ENCODE measurements at places on chromosomes 1 and 21. TPM values are rescaled to one million over a fixed set of nuclear protein-coding genes. Genes with fewer than 3 reads are reported as not detected.

DNA sequence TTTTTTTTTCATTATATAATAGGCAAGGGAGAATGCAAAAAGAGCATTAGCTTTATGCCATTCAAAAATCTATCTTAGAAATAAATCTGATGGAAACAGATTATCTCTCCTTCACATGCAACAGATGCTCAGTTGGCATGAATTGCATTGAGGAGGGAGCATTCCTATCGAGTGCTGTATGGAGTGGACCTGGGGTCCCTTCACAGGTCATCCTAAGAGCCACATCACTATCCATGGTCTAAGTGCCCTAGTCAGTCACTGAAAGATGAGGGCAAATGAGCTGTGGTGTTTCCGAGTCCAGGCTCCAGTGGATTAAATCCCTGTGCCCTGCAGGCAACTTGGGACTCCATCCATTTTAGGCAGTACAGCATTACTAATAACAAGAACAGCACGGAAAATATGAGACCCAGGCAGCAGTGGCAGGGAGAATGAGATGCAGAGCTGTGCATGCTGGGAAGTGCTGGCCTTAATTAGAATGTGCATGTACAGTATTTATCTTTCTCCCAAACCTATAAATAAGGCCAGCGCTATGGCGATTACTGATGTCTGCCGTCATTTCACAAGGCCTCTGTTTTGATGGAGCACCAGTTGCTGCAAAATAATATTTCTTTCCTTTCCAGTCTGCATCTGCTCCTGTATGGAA, 512.3 kb upstream of the PLXNA2 start:
- DNase-seq: no peak

DNA sequence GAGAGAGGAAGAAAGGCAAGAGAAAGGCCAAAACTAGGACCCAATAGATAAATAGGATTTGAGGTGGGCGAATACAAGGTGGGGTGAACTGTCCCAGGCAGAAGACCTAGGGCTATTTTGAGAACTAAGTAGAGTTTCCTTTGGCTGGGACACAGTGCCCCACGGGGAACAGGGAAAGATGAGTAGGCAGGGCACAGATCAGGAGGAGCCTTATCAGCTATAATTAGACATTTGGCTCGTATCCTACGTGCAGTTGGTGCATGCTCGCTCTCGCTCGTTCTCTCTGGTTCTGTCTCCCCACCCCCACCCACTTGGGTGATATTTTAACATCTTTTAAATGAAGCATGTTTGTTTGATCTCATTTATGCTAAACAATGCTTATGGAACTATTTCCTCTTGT, 235.0 kb upstream of the JUN start:
- no peak for DNase-seq

- no peak for DNase-seq
Observed at GRCh38 chr21:31235671-31236450, 108.2 kb downstream of the TIAM1 start.

DNA sequence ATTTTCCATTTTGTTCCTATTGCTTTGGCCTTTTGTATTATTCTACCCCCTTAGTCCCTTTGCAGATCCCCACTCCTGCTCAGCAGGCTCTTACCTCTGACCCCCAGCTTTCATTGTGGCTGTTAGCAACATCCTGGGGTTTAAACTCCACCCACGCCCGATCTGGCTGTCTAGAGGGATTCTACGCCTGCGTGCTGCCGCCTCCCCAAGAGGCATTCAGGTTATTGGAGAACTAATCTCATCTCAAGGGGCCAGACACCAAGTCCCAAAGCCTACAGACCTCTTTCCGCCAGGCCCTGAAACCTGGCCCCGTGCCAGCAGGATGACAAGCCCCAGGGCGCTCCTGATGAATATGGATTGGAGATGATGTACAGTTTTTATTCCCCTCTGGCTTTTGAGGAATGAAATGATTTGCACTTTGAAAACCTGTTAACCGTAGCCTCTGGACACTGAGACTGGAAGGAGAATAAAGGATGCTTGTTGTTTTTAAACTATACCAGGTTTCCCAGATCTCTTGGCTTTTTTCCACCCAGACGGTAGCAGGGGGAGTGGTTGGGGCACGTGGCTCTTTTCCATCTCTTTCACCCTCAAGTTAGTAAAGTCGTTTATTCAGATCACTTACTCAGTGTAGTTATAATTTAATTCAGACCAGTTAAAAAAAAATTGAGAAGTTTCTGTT, 14.5 kb upstream of the IKBKE start:
- DNase-seq: no peak

GRCh38 chr1:26401891-26402290, 8.7 kb upstream of the LIN28A start:
- DNase-seq: no peak

- no peak for DNase-seq
Observed at GRCh38 chr1:11080931-11081330, 18.7 kb downstream of the EXOSC10 start.

GRCh38 chr1:224747578-224747977, 131.5 kb downstream of the CNIH3 start:
- DNase-seq: no peak

GRCh38 chr1:100452641-100453040, 85.3 kb upstream of the GPR88 start:
- no peak for DNase-seq

GRCh38 chr1:212586206-212587015, 22.1 kb upstream of the ATF3 start:
- DNase-seq: no peak

GRCh38 chr1:43847290-43847689, 86.3 kb upstream of the ARTN start:
- no peak for DNase-seq

DNA sequence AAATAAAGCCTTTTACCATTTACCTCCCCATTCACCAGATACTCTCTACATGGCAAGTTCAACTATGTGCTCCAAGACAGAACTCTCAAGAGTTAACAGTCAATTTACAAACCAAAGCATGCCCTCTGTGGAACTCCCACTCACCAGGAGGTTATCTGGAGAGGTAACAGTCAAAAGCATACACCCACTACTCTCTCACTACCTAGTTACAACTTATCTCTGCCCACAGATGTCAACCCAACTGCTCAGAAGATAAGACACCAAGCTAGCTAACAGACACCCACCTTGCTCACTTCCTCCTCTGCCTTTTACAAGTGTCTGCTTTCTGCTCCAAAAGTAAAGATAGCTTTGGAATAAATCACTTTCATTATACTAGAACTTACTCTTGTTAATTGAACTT, 131.0 kb downstream of the TRIM33 start:
- no peak for DNase-seq

DNA sequence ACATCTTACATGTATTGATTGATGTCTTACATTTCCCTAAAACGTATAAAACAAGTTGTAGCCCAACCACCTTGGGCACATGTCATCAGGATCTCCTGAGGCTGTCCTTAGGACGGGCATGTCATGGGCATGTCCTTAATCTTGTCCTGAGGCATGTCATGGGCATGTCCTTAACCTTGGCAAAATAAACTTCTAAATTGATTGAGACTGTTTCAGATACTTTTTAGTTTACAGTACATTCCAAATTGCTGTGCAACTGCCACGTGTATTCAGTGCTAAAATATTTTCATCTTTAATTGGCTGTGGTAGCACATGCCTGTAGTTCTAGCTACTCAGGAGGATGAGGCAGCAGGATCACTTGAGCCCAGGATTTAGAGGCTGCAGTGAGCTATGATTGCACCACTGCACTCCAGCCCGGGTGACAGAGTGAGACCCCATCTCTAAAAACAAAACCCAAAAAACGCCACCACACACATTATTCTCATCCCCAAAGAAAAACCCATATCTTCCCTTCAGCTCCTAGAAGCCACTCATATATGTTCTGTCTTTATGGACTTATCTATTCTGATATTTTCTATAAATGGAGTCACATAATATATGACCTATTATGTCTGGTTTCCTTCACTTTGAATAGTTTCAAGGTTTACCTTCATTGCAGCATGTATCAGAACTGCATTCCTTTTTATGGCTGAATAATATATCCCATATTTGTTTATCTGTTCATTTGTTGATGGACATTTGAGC, 96.0 kb upstream of the BTG3 start:
- DNase-seq: no peak

DNA sequence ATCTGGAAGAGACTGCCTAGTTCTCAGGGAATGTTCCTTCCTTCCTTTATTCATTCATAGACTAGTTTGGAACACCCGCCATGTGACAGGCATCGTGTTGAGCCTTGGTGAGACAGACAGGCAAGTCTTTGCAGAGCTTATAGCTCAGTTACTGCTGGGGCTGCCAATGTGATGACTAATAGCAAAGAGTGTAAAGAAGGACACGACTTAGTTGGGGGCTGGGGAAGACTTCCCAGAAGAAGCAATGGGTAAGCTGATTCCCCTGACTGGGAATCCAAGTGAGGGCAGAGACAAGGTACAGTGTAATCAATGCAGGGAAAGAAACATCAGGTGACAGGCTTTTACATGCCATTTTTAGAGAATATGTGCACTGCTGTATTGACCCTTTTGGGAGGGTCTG, 51.2 kb downstream of the TENT5C start:
- no peak for DNase-seq

DNA sequence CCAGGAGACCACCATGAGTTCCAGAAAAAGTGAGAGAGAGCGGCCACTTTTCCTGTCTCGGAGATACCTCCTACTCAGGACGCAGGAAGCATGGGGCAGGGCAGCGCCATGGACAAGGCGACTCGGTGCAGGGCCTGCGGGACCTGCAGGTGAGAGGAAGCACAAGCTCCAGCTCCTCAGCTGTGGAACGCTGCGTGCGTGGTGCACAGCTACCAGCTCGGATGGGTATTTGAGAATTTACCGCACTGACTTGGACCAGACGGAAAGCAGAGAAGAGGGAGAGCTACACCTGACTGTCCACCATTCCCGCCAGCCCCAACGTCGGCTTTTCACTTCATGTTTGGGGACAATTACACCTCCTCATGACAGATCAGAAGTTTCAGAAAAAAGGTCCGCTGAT, 8.2 kb upstream of the CDK11A start:
- no peak for DNase-seq

DNA sequence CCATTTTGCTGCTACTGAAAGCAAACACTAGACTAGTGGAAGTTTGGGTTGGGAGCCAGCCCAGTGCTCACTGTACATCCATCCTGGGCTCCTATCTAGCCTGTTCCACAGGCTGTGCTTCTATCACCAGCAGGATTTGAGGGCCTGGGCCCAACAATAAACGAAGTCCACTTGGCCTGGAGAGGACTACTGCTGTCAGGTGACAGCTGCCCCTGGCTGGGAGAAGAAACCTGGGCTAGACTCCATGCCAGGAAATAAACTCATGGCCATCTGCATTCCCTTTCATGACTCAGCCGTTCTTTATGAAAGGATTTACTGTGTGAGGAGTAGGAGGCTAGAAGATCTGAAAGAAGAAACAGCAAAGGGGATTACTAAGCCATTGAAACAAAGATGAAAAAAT, 35.5 kb downstream of the COLGALT2 start:
- no peak for DNase-seq

DNA sequence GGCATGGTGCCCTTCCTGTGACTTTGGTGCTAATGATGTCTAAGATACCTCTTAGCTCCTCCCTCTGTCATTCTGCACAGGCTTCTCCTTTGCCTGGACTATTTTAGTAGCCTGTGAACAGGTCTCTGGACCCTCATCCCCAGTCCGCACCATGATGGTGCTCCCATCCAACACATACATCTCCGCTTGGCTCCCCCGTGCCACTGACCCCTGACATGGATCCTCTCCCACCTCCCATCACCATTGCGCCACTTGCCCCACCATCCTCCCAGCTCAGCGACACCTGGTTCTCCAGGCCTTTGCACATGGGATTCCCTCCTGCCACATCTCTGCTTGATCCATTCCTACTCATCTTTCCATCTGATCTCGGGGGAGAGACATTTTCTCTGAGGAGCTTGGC, 33.9 kb downstream of the RUNX3 start:
- no peak for DNase-seq

GRCh38 chr1:67484492-67484891, 54.3 kb upstream of the SERBP1 start:
- DNase-seq: no peak

DNA sequence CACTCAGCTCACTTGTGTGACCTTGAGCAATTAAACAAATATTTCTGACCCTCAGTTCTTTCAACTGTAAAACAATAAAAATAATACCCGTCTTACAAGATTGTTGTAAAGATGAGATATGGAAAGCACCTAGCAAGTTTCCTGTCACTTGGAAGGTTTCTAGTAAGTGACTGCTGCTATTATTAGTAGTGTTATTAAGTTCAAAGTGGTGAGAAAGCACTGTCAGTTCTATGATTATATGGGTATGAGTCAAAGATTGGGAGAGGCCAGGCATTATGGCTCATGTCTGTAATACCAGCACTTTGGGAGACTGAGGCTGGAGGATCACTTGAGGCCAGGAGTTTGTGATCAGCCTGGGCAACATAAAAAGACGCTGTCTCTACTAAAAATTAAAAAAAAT, 145.4 kb downstream of the C1orf21 start:
- no peak for DNase-seq

DNA sequence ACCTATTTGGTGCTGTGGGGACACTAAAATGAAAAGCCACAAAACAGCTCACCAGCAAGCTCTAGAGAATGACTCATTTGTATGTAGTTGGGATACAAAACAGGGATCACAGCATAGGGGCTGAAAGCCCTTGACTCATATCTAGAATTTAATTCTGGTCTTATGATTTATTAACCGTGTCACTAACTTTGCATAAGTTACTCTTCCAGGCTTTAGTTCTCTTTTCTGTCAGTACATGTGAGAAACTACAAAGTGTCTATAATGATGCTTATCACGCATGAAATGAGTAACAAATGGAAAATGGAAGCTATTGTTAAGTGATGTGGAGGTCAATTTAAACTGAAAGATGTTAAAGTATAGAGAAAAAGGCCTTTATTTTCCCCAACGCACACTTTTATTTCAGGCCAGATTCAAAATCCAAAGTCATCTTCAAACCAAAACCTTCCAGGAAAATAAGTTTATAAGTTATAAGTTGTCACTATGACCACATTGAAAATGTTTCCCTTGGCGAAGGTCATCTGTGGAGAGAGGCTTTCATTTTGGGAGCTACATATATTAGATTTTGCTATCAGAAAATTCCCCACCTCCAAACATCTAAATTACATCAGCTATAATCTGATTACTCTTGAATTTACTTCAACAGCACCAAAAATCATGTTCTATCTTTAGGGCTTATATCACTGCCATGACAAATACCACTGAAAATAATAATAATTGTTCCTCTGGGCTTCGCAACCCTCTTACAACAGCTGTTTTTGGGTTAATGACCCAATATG, 430.5 kb downstream of the MRPL39 start:
- no peak for DNase-seq

NBPF1 gene
- total RNA-seq: 169 TPM

RGS4 gene
- 11.1 TPM for total RNA-seq

PRR9 gene
- total RNA-seq: not detected

CENPF gene
- total RNA-seq: 27.1 TPM

NOC2L gene
- total RNA-seq: 56.2 TPM
